Stimulated activated CD4-positive, alpha-beta T cell treated with anti-CD3 and anti-CD28 coated beads, Interleukin-1b, Interleukin-23, amount 100 ng/mL, for 1 hour (primary cell): ENCODE measurements at places on chromosomes 3 and 15.

GRCh38 chr3:36756269-36756668 is 8.1 kb downstream of the DCLK3 start:
- no peak for DNase-seq

GRCh38 chr3:117146571-117146970 is 437.0 kb downstream of the TUSC7 start:
- DNase-seq, result no peak

- no peak for DNase-seq
These were observed 18.8 kb downstream of the PCSK6 start for GRCh38 chr15:101470548-101471239.

- DNase-seq, result no peak
These were observed 44.1 kb upstream of the ICE2 start for GRCh38 chr15:60523056-60523455.

DNA sequence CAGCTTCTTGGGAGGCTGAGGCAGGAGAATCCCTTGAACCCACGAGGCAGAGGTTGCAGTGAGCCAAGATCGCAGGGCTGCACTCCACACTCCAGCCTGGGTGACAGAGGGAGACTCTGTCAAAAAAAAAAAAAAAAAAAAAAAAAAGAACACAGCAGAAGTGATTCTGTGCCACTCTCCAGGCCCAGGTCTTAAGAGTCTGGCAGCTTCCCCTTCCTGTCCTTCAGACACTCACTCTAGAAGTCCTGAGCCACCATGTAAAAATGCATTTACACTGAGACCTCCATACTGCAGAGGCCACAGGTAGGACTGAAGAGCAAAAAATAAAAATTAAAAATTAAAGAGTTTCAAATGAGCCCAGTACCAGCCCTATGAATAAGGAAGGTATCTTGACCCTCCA is 11.8 kb upstream of the CDV3 start:
- DNase-seq, result no peak

DNA sequence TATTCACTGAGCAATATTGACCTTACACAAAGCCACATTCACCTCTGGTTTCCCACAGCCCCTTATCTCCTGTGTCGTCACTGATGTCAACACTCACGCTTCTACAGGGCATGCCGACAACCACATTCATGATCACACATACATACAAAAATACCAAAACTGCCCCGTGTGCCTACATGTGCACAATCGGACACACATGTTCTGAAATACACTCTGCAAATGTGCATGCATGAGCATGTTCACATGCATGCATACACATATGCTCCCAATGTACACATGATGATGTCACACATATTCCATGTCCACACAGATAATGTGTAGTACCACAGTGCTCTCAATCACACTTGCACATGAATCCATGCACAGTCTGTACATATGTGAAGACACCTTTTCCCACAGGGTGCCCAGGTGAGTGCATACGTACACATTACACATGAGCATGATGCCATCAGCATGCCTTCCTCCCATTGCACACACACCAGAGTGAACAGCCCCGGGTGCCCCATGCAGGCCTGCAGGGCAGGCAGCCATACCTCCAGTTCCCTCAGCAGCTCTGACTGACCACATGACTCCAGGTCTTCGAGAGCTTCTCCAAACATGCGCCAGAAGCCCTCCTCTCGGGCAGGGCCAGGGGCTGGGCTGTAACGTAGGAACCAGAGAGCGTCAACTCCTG is 37.0 kb downstream of the GRIP2 start:
- no peak for DNase-seq

GRCh38 chr3:46221391-46221790 is 13.3 kb upstream of the CCR1 start:
- DNase-seq, result no peak

GRCh38 chr3:160999274-160999673 is 105.9 kb downstream of the B3GALNT1 start:
- DNase-seq, result no peak

- no peak for DNase-seq
These were observed 26.5 kb upstream of the PSMD6 start for GRCh38 chr3:64049832-64050231.

DNA sequence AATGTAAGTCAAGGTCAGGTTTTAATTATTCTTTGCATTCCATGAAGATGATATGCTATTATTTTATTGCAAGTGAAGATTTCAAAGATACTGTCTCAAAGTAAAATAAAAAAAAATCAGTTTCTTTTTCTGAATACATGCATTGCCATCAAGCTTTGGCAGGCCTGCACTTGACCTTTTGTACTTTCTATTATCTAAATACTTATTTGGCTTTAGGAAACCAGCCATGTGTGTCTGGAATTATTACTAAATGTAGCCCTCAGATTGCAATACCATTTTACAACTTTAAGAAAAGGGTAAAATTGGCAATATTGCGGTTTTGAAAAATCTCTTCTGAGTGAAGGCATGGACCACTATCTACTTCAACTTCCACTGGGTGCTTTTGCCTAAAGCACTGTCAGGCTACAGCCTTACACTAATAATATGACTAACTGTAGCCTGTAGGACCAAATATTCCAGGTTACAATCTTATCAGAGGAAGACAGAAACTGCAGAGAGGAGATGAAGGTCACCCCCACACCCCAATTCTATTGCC is 349.4 kb upstream of the DCBLD2 start:
- DNase-seq, result no peak

DNA sequence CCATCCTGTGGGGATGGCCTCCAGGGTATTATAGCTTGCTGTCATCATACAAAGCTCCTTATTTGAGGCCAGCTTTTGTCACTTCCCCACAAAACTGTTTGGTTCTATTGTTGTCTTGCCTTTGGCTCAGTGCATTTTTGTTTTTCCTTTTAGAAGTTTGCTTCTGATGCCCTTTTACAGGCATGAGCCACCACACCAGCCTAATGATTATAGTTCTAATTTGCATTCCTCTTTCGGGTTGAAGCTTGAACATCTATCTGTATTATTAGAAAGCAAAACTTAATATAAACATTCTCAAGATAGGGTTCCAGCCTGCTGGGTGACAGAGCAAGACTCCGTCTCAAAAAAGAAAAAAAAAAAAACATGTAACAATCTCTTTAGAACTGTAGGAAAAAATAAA is 39.8 kb downstream of the SMARCC1 start:
- DNase-seq, result no peak

DNA sequence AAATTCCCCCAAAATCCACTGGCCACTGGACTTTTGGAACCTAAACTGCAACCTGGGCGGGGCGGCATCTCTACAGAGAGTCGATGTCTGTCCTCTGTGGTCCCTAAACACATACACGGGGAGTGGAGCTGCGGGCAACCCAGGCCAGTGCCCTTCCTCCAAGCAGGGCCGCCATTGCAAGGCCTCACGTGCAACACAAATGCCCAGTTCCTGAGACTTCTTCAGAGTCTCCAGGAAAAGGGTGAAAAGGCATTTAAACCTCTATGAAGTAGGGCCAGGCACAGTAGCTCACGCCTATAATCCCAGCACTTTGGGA is 4.9 kb downstream of the MUC4 start:
- DNase-seq, result no peak

DNA sequence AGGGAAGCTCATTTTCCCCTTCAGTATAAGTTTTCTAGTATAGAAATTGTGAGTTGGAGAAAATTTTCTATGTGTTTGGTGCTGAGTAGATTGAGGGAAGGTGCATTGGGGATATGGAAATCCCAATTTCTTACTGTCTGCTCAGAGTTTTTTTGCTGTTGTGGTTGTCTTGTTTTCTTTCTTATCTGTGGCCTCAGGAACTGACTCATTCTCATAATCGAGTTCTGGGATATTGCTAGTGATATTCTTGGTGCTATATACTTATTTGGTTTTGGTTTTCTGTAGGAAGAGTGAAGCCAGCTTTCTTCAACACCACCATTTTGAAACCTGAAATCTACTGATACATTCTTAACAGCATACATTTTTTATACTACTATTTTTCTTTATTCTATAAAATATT is 869.2 kb downstream of the DIPK2A start:
- DNase-seq, result no peak

DNA sequence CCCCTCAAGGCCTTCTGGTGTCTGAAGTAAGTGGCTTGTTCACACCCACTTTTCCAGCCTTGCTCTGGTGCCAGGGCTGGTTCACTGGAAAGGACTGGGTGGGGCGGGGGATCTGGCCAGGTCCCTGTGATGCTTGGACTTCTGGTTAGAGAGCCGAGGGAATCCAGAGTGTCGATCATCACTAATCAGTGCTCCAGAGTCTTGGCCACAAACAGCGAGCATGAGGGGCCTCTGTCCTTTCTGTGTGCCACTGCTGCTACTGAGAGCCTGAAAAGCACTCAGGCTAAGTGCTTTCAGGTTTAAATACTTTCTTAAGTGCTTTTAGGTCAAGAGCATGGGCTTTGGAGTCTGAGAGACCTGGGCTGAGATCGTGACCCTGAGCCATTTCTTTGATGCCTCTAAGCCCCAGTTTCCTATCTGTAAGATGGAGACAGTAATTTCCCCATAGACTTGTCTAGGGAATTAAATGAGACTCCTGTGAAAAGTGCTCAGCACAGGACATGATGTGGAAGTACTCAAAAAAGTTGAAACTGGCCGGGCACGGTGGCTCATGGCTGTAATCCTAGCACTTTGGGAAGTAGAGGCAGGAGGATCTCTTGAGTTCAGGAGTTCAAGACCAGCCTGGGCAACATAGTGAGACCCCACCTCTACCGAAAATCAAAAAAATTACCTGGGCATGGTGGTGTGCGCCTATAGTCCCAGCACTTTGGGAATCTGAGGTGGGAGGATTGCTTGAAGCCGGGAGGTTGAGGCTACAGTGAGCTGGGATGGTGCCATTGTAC is 53.8 kb upstream of the SEC22A start:
- DNase-seq, result no peak

- DNase-seq, result no peak
These were observed 9.8 kb upstream of the TM4SF4 start for GRCh38 chr3:149464542-149465328.

GRCh38 chr3:55958605-55959004 is 471.5 kb upstream of the WNT5A start:
- DNase-seq, result no peak

GRCh38 chr3:100096866-100097265 is 17.4 kb downstream of the FILIP1L start:
- DNase-seq, result no peak

GRCh38 chr3:138284079-138284478 is 45.6 kb downstream of the NME9 start:
- no peak for DNase-seq

DNA sequence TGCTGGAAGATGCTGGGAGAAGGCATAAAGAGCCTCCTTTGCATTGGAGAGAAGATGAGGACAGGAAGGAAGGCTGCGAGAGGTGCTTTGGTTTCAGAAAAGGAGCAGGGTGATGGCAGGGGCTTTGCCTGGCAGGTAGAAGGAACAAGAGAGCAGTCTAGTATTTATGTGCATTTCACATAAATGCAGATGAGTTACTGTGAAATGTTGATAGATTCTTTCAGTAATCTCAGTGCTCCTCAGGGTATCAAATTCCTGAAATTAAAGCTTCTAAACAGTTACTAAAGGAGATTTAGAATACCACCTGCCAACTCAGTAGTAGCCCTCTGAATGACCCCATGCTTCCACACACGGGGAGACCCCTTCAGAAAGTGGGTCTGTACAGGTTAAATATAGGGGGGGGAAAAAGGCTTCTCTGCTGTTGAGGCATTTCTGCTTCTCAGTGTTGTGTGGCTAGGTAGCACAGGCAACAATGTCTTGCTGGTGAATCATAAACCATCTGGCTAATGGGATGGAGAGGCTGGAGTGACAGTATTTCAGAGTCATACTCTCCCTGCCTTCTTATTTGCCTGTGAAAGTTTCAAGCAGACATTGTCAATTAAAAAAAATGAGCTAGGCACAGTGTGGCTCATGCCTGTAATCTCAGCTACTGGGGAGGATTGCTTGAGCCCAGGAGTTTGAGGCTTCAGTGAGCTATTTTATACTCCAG is 14.3 kb upstream of the FBXL22 start:
- DNase-seq, result no peak

GRCh38 chr15:81531109-81531592 is 157.1 kb upstream of the TMC3 start:
- no peak for DNase-seq

DNA sequence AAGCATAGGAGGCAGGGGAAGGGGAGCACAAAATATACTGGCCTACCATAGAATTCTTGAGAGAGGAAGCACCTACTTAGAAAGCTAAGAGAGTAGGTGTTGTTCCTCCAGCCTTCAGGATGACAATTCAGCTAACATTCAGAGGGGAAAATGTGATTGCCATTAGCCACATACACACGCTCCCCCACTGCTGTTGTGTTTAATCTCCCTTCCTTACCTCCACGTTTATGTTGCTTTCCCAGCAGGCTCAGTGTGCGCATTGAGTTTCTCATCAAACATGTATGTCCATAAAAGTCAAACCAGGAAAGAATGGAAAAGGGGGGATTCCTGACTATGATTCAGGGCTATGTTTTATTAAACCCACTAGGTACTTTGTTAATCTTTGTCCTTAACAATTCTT is 145.2 kb upstream of the CHRM5 start:
- no peak for DNase-seq

GRCh38 chr3:169041677-169042171 is 621.8 kb downstream of the MECOM start:
- no peak for DNase-seq

DNA sequence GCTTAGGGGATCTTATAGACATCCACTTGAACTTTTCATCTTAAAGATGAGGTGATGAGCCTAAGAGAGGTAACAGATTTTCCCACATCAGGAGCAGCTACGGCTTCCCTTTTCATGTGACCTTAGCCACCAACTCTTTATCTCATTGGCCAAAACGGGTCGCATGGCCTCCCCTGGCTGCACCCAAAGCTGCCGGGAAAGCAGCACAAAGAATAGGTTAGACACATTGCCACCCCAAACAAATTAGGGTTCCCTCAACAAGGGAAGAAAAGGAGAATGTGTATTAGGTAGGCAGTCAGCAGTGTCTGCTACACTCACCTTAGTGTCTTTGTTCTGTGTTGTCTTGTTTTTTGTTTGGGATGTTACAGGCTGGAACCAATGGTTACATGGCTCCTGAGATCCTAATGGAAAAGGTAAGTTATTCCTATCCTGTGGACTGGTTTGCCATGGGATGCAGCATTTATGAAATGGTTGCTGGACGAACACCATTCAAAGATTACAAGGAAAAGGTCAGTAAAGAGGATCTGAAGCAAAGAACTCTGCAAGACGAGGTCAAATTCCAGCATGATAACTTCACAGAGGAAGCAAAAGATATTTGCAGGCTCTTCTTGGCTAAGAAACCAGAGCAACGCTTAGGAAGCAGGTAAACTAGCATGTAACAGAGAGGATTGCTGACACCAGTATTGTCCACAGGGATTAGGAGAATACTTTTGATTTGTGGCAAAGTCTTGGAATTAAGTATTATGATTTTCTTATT is 44.2 kb downstream of the GRK7 start:
- no peak for DNase-seq

- no peak for DNase-seq
These were observed 281.8 kb upstream of the TRIM42 start for GRCh38 chr3:140396110-140396509.
